ENCODE measurements at places on chromosomes 4 and X. TPM values are rescaled to one million over a fixed set of nuclear protein-coding genes. Genes with fewer than 3 reads are reported as not detected.

Gene TMEM31
- total RNA-seq: not detected

Gene RS1
- not detected for total RNA-seq

Gene GLRA2
- total RNA-seq: not detected

Gene INPP4B
- 59.3 TPM for total RNA-seq

Gene NWD2
- total RNA-seq: under 0.01 TPM

Gene ZCCHC18
- not detected for total RNA-seq

Gene PPID
- 34.5 TPM for total RNA-seq

Gene SMIM43
- 0.24 TPM for total RNA-seq

Gene CABS1
- not detected for total RNA-seq

Gene RRH
- 0.21 TPM for total RNA-seq

Gene TMSB15C
- 2.2 TPM for total RNA-seq

Gene GSX2
- total RNA-seq: not detected

Gene MAGEE1
- 0.72 TPM for total RNA-seq

Gene CTAG1B
- not detected for total RNA-seq

Gene SHOX
- total RNA-seq: not detected

Gene OTC
- not detected for total RNA-seq

Gene COL4A6
- total RNA-seq: 26.9 TPM

Gene HSPA4L
- 19.8 TPM for total RNA-seq

Gene USP38
- total RNA-seq: 27.0 TPM

Gene GUCY1A1
- total RNA-seq: 0.64 TPM

Gene ARHGAP36
- not detected for total RNA-seq

Gene DCAF12L1
- not detected for total RNA-seq

Gene FAM184B
- not detected for total RNA-seq

Gene CT45A1
- total RNA-seq: not detected

Gene GDI1
- 38.8 TPM for total RNA-seq

Gene DCLK2
- total RNA-seq: 0.96 TPM

Gene ARHGAP24
- total RNA-seq: 8.2 TPM

Gene KCNIP4
- total RNA-seq: 0.48 TPM
